EL (cell line): ENCODE measurements at places on chromosomes 12 and 14.
A peak's percentile ranks its signal among the peaks of the same experiment; 100 is the strongest.

DNA sequence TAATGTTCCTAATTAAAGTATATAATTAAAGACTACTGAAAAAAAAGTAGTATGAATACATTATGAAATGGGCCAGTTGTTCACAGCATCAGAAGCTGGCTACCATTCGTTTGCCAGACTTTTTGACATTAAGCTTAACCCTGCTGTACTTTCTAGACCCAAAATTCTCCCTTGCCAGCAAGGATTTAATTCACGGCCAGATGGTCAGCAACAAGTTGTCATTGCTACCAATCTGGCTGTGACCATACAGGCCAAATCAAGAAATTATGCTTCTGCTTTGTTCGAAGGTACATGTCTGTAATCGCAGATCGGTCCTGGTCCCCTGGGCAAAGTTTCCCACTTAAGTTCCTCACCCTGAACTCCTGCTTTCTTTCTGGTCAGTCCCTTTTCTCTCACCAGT, 217.7 kb upstream of the ATXN7L3B start:
- no peak for DNase-seq

DNA sequence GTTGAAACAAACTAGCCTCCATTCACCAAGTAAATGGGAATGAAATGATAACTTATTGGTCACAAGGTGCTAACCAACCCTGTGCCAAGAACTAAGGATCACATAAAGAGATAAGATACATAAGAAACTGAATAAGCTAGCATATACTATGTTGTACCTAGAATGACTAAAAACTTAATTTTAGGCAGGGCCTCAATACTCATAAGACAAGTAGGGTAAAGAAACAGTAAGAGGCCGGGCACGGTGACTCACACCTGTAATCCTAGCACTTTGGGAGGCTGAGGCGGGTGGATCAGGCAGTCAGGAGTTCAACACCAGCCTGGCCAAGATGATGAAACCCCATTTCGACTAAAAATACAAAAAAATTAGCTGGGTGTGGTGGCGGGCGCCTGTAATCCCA, 17.7 kb downstream of the GDF11 start:
- DNase-seq = no peak

GRCh38 chr12:47082796-47083621, 3.2 kb upstream of the AMIGO2 start:
- peak; percentile 97 for DNase-seq

DNA sequence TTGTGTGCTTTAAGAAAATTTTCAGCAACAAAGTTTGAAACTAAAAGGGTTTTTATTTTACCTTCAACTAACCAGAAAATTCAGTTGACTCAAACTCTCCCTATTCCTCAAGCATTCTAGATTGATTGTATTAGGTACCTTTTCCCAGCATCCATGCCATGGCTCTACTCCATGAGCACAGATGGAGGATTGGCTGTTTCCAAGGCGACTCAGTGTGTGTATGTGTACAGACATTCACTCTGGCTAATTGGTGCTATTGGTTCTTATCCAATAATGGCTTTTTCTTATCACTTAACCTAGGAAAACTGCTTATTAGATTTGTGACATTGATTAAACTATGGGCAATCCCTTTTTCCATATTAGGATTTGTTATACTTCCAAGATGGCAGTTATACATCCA, 202.6 kb downstream of the ANO6 start:
- DNase-seq = no peak
